Fibroblast of upper back skin (primary cell): ENCODE measurements at places on chromosomes 1 and 21.
A peak's percentile ranks its signal among the peaks of the same experiment; 100 is the strongest.

GRCh38 chr1:20212085-20212684 lies 25.9 kb upstream of the PLA2G2C start:
- no peak for DNase-seq

- DNase-seq = peak; percentile 32
Observed at GRCh38 chr1:219788091-219788490, 140.3 kb downstream of the SLC30A10 start.

DNA sequence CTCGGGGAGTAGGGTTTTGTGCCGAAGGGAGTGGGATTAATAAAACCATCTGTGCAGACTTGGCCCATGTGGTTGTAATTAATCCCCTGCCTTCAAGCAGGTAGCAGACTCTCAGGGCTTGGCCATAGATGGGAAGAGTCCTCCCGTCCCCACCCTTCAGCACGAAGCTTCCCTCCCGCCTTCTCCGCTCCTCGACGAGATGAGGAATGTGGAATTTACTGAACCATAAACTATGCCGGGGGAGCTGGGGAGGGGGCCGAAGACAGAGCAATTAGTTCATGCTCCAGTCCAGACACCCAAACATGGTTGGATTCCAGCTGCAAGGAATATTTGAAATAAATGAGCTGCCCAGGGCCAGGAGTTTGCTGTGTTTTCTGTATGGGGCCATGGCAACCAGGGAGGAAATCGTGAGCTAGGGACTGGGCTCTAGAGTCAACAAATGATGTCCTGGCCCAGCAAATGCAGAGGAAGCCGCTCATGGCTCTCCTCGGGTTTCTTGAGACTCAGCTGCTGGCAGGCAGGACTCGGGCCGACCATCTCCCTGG lies 78.8 kb downstream of the SPSB1 start:
- peak; percentile 97 for DNase-seq

DNA sequence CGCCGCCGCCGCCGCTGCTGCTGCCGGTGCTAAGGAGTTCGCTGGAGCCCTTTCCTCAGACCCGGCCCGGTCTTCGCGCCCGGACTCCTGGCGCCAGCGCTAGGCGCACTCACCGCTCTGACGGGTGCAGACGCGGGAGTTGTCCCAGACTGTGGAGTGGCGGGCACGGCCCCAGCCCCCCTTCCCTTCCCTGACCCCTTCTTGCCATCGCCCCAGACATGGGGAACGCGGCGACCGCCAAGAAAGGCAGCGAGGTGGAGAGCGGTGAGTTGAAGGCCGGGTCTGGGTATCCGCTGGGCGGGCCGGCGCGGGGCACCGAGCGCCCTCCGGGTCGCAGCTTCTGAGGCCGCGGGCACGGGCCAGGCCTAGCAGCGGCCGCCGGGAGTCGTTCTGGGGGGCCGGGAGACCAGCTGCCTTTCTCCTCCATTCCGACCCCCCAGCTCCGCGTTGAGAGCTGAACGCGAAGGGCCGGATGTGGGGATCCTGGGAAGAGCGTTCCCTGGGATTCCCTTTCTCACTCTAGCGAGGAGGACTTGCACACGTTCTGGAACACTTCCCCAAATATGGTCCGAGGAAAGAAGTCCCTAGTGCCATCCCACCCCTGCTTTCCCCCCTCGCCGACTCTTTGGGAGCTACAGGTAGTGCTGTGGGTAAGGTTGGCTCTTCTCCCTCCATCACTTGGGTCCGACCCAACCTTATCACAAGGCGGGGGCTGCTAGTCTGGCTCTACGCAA lies 65.8 kb upstream of the PRKACB start:
- peak; percentile 42 for DNase-seq

DNA sequence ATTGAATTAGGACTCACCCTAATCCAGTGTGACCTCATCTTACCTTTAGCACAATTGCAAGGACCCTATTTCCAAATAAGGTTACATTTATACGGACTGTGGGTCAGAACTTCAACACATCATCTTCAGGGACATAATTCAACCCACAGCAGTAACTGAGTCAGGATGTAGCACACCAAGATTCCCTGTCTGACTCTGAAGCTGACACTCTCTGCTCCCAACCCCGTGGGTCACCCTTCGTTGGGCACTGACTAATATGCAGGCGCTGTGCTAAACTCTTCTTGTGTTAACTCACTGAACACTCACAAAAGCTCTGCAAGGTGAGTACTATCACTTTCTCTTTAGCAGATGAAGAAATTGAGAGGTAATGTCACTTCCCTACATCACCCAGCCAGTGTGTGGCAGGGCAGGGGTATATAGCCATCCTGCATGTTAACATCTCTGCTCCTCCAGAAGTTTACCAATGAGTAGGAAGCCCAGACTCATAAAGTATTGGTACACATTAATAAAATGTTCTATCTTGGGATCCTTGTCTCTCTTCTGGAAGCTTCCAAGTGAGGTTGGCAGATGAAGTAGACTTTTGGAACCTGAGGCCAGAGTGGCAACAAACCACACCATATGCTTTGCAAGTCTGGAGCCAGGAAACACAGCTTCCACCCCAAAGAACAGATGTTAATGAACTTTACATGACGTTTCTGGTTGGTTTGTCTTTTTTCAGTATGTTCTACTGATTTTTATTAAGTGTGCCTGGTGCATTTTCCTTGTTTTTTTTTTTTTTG lies 139.2 kb upstream of the KLHDC7A start:
- no peak for DNase-seq

DNA sequence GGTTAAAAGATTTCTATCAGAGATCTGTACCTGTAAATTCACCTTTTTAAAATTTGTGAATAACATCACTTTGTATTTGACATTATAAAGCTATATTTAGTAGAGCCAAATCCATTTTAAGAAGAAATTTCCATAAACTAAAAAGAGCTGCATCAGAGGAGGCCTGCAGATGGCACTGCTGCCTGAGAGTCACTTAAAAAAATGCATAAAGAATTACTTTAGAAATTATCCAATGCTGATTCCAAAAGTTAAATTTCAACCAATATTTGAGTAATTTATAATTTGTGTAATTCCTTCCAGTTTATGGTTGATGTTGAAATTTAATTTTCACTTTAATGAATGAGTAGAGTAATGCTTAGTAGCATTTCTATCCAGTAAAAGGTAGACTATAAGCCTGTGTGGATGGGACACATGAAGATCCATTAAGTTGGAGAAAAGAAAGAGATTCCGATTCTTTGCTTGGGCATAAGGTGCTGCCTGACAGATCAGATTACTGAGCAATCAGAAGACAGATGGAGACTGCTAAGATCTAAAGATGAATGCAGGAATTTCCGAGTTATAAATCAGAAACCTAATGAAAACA lies 20.7 kb upstream of the RPE65 start:
- peak; percentile 24 for DNase-seq

GRCh38 chr1:1669468-1670440 lies 10.9 kb upstream of the CDK11B start:
- DNase-seq = no peak

- peak; percentile 91 for DNase-seq
Observed at GRCh38 chr1:177274687-177275211, 104.0 kb downstream of the BRINP2 start.

GRCh38 chr1:230144758-230145504 lies 77.9 kb downstream of the GALNT2 start:
- DNase-seq = no peak

GRCh38 chr1:40662864-40663263 lies 2.6 kb downstream of the RIMS3 start:
- peak; percentile 27 for DNase-seq

- DNase-seq = no peak
Observed at GRCh38 chr1:58284225-58284510, 262.4 kb downstream of the OMA1 start.

DNA sequence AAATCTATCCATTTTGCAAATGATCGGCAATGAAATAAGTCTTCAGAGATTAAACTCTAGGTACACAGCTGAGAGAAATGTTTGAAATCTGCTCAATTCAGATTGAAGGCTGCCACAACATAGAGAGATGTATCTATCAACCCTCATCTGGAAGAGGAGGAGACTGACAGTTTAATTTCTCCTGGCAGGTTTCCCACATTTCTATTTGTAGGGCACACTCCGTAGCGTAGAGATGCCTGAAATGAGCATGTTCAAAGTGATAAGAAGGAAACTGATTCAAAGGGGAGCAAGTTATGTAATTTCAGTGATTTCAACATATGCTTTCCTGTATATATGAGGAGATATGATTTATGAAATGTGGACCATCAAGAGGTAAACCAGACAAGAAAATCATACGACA lies 44.1 kb downstream of the NIBAN1 start:
- no peak for DNase-seq

- DNase-seq = no peak
Observed at GRCh38 chr1:156812293-156812990, 4.2 kb downstream of the SH2D2A start.

DNA sequence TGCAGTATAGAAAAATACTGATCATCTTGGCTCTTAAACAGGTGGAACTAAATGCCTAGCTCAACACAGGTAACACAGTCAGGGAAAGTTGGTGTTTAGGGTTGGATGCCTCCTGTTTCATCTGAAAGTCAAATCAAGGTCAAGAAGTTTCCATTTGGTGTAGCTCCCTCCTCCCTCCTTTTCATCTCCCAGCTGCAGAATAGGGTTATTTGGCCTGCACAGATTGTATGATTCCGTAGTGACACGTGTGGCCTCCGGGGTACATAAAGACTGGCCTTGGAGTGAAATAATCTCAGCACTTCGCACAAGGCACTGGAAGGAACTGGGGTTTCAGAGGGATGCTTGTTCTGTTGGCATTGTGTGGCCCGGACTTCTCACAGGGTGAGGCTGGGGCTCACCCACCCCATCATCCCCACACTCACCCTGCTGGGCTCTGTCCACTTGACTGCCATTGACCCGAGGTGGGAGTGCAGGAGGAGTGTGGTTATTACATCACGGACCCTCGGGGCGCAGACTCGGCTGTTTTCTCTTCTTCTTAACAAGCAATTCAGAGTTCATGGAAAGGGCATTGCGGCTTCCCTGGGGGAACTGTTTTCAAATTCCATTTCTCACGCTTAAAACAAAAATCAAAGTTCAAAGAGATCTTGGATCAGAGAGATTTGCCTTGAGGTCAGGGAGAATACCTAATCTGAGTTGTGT lies 18.4 kb downstream of the IGSF5 start:
- DNase-seq = no peak

DNA sequence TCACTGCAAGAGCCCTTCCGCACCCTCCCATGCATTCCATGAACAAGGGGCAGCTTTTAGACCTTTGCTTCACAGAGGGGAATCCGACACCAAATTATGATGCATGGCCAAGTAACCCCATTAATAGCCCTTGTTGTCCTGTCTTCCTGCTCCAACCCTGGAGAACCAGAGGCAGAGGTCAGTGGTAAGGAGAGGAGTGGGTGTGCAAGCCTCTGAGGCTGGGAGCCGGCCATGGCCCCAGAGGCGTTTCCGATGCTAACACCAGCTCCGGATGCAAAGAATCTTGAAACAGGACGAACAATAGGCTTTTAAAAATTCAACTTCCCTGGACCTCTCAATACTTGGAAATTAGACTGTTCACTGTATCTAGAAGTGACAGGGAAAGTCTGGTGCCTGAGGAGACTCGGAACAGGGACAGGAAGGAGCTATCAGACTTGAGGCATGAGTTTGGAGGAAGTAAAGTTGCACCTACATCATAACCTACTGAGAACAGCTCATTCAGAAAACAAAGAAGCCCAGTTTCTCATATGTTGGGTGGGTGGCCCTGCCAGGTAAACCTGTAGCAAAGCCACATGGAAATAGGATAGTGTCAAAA lies 101.2 kb upstream of the ERG start:
- DNase-seq = no peak

DNA sequence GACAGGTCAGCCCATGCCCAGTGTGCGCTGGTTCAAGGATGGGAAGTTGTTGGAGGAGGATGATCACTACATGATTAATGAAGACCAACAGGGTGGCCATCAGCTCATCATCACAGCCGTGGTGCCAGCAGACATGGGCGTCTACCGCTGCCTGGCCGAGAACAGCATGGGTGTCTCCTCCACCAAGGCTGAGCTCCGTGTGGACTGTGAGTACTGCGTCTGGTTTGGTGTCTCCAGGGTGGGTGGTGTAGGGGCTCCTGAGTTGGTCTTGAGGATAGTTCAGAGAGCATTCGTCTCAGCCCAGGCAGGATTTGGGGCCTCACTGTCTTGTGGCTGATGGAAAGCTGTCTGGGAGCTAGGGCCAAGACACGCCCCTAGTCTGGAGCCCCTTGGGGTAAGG lies 83.2 kb downstream of the TRIM11 start:
- DNase-seq = no peak

DNA sequence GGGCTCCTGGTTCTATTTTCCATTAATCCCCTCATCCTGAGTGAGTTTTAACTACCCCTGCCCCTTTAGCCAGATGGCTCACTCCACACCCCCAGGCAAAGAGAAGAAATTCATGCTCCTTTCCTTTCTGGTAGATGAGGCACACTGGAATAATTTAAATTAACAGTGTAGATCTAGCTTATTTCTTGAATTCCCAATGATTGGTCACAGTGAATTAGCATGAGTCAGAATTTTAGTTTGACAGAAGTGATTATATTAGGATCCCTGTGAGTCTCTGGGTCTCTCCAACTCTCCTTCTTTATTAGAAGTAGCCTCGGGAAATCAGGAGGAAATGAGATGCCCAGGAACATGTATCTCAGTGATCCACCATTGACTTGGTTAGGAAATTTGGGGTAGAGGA lies 103.1 kb upstream of the KAZN start:
- no peak for DNase-seq

DNA sequence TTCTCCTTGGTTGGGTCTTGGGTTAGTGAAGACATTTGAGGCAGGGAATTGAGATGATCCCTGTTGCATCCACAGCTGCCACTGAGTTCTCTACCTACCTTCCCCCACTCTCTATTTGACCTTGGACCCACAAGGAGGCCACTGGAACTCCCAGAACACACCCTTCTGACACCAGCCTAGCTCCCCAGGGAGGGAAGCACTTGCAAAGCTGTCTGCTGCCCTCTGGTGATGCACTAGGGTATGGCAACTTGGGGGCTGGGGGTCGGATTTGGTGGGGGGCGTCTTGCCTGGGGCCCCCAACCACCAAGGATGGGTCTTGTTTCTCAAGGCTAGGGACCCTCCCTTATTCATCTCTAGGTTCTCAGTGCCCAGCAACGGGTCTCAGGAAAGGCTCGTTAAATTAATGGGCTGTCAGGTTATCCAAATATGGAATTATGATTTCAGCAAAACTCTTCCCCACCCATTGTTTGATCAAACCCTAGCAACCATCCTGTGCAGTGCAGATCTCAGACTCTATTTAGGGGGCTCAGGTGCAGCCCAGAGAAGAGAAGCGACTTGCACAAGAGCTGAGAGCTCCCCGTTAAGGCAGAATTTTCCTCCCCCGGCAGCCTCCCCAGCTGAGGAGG lies 177.8 kb upstream of the KLHDC7A start:
- DNase-seq = no peak

- no peak for DNase-seq
Observed at GRCh38 chr1:95325349-95325748, 91.3 kb downstream of the RWDD3 start.
